Left colon (tissue), 2 donors: ENCODE measurements at places on chromosomes 7 and 10.
A peak's percentile ranks its signal among the peaks of the same experiment; 100 is the strongest.

DNA sequence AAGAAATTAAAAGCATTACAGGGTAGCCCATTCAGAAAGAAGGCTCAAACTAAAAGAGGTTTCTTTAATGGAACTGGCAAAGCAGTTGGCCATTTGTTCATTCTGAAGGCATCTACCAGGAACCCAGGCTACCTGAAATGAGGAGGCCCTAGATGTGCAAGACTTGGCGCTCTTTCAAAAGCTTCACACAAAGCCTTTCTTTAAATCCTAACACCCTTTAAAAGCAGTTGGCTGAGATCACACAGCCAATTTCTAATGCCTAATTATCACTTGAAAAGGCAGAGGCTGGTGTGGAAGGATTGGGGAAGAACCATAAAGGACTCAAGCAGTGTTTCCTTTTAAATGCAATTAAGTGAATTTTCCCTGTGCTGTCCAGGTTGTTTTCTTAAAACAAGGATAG, 23.2 kb downstream of the PPP1R17 start:
- no peak for DNase-seq

GRCh38 chr7:41122256-41122987, 580.5 kb downstream of the INHBA start:
- no peak for DNase-seq

- DNase-seq = no peak
Observed at GRCh38 chr10:58453105-58453504, 59.6 kb upstream of the BICC1 start.

DNA sequence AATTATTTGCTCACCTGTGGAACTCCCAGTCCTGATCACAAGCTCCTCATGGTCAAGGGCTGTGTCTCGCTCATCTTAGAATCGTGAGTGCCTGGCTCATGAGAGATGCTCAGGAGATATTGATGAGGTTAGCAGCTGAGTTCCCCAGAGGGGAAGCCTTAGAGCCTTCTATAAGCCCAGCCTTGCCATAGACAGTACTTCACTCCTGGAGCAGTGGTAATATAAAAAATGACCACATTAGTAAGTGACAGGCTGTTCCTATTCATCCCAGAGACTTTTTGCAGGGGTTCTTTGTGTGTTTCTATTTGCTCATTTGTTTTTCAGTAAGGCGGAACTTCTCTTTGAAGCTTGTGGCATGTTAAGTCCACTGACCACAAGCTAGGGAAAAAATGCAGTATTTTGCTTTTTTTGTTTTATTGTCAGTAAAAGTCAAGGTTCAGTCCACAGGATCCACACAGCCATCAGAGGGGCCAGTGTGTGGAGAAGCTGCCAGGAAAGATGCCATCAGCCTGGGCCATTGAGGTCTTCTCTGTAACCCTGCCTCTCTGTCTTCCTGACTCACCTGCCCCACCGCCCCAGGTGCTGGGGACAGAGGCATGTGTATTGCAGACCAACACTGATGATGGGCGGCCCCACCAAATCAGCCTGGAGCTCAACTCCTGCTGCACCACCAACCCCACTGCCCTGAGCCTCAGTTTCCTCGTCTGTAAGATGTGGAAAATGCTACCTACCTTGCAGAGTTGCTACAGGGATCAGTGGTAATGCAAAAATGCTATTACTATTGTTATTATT, 36.4 kb upstream of the JCAD start:
- no peak for DNase-seq

DNA sequence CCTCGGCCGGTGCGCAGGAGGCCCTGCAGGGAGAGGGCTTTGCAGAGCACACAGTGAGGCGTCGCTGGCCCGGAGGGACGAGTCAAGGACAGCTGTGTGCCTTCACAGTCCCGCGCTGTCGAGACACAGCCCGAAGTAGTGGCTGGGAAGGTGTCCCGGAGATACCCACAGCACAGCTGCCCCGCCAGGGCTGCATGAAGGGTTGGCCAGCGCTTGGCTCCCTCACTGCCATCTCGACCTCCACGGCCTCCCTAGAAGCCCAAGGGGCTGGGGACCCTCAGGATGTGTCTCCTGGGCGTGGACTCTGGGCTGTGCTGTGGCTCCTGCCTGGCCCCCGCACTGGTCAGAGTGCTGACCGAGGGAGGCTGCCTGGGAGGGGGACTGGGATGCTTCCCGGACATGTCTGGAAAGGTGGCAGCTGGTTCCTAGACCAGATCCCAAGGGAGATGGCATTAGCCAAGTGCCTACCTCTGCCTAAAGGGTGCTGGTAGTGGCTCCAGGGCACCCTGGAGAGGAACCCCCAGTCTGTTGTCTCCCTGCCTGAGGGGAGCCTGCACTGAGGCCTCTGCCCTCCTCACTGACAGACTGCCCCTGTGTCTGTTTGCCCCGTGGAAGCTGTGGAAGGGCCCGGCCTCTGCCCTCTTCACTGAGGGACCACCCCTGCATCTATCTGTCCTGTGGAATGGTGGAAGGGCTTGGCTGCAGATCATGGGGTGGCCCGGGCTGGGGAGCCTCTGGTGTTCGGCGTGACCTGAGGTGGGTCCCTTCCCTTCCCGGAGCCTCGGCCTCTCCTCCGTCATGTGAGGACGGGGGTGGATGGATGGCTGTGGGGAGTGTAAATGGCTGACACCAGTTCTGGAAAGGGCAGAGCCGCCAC, 5.8 kb downstream of the ELFN1 start:
- DNase-seq = no peak

DNA sequence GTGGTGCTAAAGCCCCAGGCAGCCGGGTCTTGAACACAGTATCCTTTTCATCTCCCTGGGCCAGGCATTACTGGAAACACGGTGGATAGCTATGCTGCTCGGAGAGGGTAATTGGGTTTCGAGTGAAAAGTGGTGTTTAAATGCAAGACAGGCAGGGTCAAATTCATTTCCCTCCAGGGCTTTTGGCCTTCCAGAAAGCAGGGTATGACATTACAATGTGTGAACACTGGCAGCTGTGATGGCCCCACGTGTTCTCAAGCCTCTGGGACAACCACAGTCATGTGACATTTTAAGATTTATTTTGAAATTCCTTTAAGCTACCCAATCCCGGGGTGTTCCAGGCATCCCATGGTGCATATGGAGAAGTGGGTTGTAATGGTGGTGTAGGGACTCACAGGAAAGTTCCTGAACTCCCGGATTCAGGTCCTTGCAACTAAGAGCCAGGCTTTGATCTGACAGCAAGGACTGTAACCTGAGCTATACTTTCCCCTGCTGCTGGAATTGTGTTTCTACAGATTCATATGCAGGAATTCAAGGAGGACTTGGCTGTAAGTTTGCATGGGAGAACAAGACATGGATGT, 46.8 kb downstream of the INSYN2A start:
- no peak for DNase-seq

GRCh38 chr7:99679032-99679399, 780 bp downstream of the CYP3A5 start:
- peak; percentile 46 for DNase-seq

GRCh38 chr10:72407927-72408600, 53.3 kb upstream of the DNAJB12 start:
- DNase-seq = no peak

DNA sequence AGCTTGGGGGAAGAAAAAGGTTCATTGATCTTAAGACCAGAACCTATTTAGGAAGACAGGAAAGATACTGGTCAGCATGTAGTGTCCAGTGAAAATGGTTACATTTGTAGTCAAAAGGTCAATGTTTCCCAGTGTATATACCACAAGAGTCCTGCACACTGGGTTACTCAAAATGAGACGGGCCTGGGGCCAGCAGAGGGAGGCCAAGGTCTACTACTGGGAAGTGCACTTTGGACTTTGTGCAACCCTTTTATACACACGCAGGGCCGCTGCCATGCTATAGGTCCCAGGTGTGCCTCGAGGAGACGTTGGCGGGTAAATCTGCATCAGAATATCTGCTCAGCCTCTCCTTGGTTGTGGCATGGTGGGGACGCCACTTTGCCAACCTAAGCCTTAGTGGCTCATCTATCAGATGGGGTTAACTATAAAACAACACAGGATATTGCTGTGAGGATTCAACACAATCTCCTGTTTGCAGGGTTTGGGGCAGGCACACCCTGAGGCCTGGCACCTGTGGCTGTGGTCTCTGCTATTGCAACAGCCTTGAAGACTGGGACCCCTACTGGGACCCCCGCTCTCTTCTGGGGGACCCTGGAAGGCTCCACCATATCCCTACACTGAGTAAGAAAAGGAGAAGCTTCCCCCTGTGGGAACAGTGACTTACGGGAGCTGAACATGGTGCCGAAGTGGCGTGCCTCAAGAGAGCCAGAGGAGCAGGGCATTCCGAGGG, 19.7 kb downstream of the CLRN3 start:
- DNase-seq = peak; percentile 73

GRCh38 chr7:143369678-143370651, 7.5 kb upstream of the FAM131B start:
- DNase-seq = peak; percentile 77

DNA sequence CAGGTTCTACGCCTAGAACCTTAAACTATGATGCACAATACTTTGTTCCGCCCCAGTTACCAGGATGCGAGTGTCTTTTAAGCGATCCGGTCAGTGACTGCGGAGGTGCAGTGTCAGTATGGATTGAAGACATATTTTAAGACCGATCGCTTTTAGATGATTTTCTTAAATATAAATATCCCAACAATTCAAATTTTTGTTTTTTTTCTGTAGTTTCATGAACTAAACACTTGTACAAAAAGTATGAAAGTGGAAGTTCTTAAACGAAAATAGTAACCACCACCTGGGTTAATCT, 835 bp downstream of the COMMD3 start:
- peak; percentile 41 for DNase-seq

DNA sequence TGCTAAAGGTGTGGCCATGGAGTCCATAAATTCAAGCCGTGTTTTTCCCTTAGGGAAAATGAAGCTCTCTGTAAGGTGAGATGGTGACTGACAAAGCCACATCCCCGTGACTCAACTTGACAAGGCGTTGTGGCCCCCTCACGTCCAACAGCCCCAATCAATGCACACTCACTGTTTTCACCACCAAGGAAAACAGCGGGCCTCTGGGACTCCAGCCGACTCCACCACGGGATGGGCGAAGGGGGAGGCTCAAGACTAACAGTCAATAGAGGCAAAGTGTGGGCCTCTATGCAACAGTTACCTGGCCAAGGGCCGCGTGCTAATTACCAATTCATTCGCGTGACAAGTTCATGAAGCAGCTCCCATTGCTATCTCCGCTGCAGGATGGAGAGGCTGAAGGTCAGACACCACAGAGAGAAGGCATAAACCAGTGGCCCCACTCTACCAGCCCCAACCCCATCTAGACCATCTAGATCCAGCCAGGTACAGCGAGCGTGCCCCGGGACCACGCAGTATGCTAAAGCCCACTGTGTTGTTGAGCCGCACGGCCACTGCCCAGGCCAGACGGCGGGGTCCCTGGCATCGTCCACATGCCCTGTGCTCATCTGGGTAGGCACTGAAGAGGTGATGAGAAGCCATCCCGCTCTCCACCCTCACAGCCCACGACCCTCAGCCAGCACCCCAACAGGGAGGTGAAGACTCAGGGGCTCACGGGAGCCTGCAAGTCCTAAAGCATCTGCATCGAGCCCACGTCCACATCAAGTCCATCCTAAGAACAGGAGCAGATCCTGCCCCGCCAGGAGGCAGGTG, 76.1 kb downstream of the PROSER2 start:
- no peak for DNase-seq

DNA sequence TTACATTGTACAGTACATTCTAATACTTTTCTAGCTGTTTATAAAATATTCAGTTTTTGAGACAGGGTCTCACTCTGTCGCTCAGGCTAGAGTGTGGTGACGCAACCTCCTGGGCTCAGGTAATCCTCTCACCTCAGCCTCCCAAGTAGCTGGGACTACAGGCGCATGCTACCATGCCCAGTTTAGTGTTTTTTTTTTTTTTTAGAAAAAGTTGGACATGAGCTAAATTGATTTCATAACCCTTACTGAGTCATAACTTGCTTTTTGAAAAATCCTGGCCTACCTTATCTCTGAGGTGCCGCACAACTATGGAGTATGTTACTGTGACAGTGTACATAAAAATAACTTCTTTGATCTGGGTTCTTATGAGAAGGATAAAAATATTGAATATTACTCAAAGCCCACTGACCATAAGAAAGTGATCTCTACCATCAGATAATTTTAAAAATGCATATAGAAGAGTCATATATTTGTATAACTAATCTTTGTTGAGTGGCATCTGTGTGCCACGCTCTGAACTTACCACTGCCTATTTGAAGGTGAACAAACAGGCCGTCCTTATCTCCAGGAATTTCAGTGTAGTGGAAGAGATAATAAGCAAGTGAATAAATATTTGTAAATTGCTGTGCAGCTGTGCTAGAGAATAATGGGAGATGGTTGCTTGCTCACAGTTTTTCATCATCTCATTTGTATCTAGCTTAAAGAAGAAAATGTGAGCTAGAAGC, 73.2 kb downstream of the PPP1R9A start:
- DNase-seq = no peak

DNA sequence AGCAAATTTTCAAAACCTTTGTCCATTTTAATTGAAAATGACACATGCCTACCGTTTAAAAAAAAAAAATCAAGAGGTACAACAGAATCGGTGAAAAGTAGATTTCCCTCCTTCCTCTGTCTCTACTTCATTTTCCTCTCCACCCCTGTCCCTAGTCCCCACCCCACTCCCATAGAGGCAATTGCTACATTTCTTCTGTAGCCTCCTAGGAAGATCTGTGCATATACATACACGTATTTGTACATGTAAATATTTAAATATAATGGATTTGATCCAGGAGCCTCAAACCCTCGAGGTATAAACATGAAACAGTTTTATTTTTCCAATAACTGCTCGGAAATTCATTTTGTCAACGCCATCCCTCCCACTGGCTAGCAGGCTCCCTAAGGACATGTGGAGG, 14.1 kb upstream of the SLC29A3 start:
- no peak for DNase-seq

GRCh38 chr7:32033006-32033405, 37.2 kb downstream of the PDE1C start:
- DNase-seq = no peak

- DNase-seq = no peak
Observed at GRCh38 chr7:118183428-118183785, 557 bp upstream of the LSM8 start.

DNA sequence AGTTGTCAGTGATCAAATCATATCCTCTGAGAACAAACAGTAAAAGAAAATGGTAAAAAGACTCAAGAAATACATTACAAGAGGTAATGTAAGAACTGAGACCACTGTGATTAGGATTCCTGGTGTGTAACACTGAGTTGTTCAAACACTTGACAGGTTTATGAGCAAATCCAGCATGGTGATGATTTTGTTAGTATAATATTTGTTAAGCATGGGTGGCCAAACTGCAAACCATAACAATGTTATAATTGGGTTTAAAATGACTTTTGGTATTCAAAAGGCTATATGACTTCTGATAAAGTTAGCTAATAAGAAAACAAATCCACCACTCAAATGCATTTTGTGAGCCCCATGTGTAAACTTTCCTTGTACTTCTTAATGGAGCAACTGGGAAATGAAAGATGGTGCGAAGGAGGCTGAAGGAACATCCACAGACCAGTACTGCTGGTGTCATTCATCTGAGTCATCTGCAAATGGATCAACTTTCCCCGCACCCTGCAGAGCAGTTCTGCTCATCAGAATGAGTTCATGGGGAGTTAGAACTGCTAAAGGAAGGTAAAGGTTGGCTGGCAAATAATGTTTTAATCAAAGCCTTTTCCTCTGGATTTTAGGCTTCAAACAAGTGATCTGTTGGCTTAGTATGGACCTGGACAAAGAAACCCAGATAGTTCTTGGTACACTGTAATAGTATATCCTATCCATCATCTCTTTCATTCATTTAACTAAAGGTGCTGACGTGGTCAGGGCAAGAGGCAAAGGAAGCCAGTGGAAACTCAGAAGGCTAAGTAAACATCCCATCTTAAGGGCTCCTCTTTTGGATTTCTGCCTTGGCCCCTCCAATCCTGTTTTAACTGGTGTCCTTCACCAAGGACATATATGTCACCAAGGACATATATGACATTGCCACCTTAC, 45.0 kb downstream of the AFAP1L2 start:
- no peak for DNase-seq

- peak; percentile 4 for DNase-seq
Observed at GRCh38 chr7:471866-472639, 47.6 kb downstream of the PDGFA start.
